ENCODE measurements at places on chromosomes 7 and 10.
A peak's percentile ranks its signal among the peaks of the same experiment; 100 is the strongest.

DNA sequence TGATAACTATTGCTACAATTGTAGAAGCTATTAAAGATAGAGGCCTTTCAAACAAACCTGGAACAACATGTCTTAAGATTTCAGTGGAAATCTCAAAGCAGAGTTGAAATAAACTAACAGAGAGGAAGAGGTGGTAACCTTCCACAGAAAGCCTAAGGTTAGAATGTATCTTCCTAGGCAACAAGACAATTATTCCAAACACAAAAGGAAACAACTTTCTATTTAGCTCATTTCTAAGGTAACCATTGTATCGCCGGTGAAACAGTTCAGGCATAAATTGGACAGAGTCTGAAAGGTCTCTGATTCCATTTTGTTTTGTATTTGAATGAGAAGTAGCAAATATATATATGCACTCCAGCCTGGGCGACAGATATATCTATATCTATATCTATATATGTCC lies 30.7 kb upstream of the HYCC1 start:
- no peak for DNase-seq

DNA sequence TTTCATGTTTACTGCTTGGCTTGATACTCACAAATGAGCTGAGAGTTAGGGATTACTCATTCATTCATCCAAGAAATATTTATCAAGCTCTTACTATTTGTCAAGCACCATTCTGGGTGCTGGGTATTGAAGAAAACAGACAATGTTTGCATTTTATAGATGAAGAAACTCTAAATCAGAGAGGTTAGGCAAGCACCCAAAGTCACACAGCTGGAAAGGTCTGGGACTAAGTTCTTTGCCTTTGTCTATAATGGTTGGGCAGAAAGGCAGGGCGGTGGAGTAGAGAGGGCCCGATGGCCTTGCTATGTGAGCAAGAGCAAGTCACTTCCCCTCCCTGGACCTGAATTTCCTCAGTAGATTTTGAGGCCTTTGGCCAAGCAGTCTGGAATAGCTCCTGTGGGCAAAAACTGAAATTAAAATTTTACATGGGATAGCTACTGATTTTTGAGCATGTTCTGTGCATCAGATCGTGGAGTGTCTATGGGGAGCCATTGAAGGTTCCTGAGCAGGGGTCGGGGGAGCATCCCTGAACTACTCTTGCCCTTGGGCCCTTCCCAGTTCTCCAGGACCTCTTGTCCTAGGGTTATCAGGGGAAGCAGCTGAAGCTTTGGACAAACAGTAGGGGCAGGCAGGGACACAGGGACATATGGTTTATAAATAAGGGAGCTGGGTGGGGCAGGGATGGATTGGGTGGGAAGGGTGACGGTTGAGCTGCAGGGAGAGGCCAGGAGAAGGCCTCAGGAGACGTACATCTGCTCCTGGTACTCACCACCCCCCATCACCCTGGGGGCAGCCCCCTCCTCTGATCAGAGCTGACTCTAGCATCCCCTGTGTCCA lies 23.3 kb downstream of the AQP1 start:
- no peak for DNase-seq

GRCh38 chr7:157021071-157021870 lies 10.8 kb upstream of the MNX1 start:
- DNase-seq, result no peak

GRCh38 chr10:17742918-17743317 lies 9.1 kb upstream of the TMEM236 start:
- DNase-seq, result peak; percentile 47

GRCh38 chr7:74212661-74213060 lies 2.9 kb downstream of the LAT2 start:
- no peak for DNase-seq

DNA sequence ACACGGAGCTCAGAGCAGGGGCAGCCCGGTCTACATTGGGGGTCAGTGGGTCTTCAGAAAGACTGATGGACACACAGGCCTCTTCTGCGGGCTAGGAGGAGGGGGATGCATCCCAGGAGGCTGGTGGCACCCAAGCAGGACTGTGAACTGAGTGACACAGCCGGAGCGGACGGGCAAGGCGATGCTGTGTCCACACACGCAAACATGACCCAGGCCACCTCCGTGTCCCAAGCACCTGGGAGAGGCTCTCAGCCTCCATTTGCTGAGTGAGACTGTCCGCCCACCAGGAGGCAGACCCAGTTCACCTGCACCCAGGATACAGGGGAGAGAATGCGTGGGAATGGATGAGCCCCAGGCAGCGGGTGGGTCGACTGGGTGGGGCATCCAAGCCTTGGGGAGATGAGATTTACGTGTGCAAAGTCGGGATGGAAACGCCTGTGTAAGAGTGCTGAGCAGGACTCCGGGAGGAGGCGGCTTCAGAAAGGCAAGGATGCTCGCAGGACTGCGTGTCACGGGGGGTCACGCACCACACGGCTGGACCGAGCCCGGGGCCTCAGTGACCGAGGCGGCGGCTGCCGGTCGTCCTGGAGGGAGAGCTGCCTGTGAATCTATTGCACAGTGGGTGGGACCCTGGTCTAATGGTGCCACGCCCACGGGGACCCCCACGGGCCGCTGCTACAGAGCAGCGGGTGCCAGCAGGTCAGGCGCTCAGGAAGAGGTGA lies 262.8 kb downstream of the ADARB2 start:
- DNase-seq, result no peak

DNA sequence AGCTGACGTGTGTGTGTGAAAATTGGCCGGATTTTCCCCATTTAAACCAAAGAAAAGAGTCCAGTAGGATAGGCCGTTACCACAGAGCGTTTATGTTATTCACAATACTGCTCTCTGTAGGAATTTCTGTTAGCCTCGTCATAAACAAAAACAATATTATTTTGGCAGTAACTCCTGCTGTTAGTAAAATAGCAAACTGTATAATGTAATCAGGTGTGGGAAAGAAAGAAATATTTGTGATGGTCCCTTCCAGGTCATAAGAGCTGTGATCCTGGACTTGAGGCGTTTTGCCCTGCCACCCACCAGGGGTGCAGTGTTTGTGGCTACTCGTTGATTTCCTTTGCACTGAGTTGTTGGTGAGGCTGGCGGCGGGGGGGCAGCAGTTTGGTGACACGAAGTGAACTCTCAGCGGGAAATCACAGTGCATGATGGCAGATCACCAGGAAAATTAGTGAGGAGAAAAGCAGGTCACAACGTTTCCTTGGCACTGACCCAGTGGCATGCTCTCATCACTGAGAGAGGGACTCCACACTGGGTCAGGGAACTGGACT lies 2.8 kb downstream of the EEPD1 start:
- no peak for DNase-seq

DNA sequence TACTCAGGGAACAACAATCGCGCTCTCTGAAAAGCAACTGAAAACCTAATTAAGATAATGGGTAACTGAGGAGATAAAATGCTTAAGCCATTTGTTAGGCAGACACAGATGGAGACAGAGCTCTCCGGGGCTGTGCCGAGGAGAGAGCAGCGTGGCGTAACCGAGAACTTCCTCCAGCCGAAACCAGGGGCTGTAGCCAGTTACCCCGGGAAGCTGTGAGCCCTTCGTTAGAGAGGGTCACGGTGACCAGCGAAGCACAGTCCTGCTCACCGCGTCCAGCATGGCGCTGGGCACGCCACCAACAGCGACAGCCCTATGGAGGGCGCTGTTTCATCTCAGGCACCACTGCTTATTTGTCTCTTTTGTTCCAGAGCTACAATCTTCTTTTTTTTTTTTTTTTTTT lies 16.1 kb downstream of the PAPOLB start:
- no peak for DNase-seq

- peak; percentile 9 for DNase-seq
These were observed at the start of gene NANOS1 for GRCh38 chr10:119029613-119030420. TSS of gene NANOS1 (plus strand) at chr10:119029714. CDS start at chr10:119029802, 88 bp downstream.

- DNase-seq, result no peak
These were observed 88.6 kb downstream of the GFRA1 start for GRCh38 chr10:116184512-116184794.

- no peak for DNase-seq
These were observed 10.4 kb upstream of the CNPY1 start for GRCh38 chr7:155556763-155557162.

DNA sequence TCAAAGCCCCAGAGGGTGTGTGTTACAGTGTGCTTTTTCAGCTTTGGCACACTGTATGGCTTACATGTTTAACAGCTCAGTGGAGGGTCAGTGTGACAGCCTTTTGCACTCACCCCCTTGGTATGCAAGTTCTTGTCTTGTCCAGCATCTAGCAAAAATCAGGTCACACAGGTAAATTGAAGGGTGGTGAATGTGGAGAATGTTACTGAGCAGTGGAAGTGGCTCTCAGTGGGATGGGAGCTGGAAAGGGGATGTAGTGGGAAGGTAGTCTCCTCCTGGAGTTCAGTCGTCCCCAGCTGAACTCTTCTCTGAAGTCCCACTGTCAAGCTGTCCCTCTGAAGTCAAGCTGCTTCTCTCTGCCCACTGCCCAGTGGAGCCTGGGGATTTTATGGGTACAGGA lies 21.0 kb upstream of the C10orf90 start:
- DNase-seq, result no peak

DNA sequence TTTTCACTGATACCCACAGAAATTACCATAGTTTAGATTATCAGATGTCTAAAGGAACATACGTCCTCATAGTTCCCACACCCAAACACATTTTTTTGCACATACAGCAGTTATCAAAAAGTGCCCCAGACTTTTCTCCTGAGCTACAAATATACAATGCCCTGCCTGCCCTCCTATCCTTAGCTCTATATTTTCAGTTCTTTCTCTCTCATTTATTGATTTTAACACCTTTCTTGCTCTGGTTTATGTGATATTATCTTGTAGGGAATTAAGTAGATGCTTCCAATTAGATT lies 25.1 kb upstream of the SGMS1 start:
- DNase-seq, result no peak

DNA sequence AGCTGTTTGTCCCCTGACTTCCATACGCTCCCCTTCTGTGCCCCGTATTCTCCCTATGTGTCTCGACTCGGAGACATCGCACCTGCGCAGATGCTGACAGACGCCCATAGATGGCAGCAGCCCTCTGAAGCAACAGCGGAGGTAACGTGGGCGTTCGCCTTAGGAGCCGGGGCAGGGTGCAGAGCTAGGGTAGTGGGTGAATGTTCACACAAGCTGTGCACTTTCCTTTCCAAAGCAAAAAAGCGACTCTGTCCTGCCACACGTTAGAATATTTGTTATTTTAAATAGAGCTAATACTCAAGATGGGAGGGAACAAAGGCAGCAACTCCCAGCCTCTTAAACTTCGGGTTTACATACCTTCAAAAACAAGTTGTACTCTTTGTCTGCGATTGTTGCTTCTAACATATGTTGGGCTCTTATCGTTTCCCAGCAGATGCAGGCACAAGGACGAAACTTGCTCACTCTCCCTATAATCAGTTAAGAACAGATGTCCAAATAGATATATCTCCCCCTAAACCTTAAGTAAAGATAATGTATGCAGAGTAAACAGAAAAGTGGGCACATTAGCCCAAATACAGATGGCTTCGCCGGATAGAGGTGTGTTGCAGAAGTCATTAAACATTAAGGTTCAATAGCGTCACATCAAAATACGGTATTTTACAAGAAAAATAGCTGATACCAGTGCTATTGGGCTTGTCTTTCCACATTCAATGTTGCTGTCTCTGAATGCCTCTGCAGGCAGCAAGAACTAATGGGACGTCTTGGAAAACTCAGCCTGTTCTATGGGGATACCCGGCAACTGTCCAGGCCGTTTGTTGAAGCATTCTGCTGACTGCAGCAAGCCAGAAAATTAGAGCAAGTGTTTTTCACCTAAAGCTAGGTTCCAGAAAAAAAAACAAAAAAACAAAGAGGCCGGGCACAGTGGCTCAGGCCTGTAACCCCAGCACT lies 340.3 kb upstream of the PRKCQ start:
- peak; percentile 59 for DNase-seq

- no peak for DNase-seq
These were observed 14.2 kb upstream of the MKI67 start for GRCh38 chr10:128140425-128140824.

DNA sequence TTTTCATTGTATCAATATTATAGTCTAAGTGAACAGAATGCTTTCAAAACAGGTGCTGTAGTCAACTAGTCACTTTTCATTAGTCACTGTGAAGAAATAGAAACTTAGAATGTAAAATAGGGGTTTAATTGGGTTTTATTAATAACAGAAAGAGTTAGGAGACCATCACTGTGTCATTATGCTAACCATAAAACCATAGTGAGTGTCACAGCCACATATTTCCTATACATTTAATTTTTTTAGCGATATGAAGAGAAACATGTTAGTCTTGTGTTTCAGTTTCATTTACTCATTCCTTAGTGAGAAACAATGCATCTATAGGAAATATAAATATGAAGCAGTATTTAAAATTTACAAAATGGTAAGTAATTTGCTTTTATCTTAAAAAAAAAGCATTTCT lies 22.2 kb downstream of the SPAG6 start:
- no peak for DNase-seq

DNA sequence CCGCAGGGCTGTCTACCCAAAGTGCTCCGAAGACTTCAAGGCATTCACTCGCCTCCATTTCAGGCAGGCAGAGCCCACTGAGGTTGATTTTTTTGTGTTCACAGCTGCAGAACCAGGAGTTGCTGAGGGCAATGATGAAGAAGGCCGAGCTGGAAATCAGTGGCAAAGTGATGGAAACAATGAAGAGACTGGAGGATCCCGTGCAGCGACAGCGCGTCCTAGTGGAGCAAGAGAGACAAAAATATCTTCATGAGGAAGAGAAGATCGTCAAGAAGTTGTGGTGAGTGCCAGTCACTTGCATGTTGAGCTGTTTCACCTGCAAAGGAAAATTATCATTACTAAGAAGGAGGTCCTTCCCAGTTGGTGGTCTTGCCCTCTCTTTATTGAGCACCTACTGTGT lies 210.5 kb downstream of the ARHGAP21 start:
- DNase-seq, result no peak

GRCh38 chr10:123852411-123852951 lies 39.1 kb downstream of the CPXM2 start:
- no peak for DNase-seq

- DNase-seq, result no peak
These were observed 506 bp downstream of the CTTNBP2 start for GRCh38 chr7:117872561-117873309.

DNA sequence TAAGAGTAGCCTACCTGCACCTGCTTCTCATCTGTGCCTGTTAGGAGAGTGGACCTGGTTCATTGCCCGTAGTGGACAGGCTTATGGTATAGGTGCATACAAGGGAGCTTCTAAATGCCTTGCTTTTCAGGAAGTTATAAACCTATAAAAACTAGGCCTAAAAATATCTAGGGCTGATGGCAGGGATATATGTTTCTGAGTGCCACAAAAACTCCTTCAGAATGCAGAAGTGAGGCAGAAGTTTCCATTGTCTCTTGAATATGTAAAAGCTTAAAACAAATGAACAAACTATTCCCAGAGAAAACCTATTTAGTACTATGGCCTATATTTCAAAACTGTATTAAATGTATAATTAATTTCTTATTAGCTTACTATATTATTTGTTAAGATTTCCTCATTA lies 91.8 kb downstream of the RNLS start:
- no peak for DNase-seq

- DNase-seq, result no peak
These were observed 41.6 kb downstream of the UNCX start for GRCh38 chr7:1274121-1274875.

- no peak for DNase-seq
These were observed 7.8 kb downstream of the TAX1BP1 start for GRCh38 chr7:27747589-27748368.

All from central memory CD4-positive, alpha-beta T cell (primary cell).